ENCODE measurements at places on chromosomes 12 and 14.

DNA sequence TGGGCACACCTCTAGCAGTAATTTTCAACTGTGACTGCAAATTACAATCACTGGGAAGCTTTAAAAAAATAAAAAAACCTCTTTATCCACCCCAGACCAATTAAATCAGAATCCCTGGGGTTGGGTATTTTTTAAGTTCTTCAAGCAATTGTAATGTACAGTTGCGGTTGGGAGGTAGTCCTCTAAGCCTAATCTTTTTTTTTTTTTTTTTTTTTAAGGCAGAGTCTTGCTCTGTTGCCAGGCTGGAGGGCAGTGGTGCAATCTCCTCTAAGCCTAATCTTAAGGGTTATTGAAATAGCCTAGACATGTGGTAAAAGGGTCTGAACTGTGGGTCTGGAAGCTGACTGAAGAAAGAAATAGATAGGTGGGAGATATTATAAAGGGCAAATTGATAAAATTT, 230.5 kb downstream of the AKAP6 start:
- no peak for DNase-seq

DNA sequence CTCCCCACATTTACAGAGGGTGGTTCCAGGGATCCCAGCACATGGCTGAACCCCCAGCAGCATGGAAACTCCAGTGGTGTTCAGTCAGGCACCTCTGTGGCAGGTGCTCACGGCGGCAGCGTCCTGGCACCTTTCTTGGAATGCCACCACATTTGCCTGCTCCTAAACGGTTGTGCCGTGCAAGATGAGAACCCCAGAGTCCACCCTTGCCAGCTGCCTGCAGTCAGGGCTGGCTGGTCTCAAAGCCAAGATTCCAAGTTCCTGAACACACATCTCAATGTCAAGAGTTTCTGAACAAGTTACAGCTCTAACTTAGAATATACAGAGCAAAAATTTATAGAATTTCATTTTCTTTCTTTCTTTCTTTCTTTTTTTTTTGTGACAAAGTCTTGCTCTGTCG, 38.7 kb downstream of the DDX51 start:
- DNase-seq = no peak

- no peak for DNase-seq
Measured at GRCh38 chr14:76911473-76911872, 85.3 kb downstream of the LRRC74A start.

GRCh38 chr14:22837750-22838538, 1.6 kb downstream of the MMP14 start:
- DNase-seq = no peak

DNA sequence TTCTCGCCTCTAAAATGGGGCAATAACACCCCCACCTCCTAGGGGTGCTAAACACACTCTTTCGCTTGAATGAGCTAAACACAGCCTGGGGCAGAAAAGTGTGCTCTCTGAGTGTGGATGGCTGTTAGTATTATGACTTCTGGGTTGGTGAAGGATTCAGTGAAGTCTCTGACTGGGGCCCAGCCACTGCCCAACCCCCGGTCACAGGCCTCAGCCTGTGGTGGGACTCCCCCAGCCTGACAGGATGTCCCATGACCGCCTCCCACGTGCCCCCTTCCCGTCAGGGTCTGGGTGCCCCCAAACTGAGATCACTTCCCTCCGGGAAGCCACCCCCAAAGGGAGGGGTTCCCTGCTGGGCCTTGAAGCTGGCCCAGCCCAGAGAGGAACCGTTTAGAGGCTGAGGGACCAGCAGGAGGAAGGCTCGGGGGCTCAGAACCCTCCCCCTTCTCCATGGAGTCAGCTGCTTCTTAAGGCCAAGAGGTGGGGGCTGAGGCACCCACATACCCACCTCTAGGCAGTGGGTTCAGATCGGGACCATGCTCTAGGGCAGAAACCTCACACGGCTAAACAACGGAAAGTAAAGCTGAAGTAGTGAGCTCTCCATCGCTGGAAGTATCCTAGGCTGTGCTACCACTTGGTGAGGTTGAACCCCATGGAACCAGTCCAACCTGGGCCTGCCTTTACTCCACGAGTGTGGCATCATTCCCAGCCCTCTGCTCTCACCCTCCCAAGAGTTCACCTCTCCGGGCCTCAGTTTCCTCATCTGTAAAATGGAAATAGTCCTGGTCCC, 13.8 kb downstream of the DTX1 start:
- DNase-seq = no peak

DNA sequence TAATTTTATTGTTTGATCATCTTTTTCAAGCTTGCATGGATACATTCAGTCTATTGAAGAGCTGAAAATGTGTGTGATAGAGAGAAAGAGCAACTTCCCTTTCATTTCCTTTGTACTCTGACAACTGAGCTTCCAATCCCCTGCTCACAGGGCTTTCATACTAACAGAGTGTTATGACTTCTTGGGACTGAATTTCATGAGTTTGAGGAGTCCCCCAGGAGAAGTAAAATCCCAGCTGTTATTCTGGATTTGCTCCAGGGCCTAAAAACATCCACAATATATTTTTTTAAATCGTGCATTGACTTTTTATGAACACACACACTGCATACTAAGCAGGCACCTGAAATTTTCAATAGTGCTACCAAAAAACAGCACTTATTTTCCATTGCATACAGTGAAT, 195.8 kb upstream of the CAND1 start:
- DNase-seq = no peak

GRCh38 chr14:64549791-64550620, at the start of gene PPP1R36:
Gene PPP1R36 (plus strand): TSS chr14:64549961. CDS start chr14:64549998, 37 bp downstream.
- no peak for DNase-seq

- peak; percentile 64 for DNase-seq
Measured at GRCh38 chr12:93572712-93573551, 457 bp downstream of the SOCS2 start.

- DNase-seq = no peak
Measured at GRCh38 chr12:52805000-52805399, 8.9 kb downstream of the KRT4 start.

DNA sequence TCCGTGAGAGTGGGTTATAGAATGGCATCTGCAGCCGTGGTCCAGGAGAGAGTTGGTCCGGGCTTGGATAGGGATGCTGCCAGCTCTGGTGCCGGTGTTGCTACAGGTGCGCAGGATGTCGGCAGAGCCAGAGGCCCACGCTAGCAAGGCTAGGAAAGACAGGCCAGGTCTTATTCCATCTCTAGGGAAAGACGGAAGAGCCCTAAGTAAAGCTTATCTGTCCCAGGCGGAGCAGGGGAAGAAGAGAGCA, 485 bp upstream of the PSME1 start:
- DNase-seq = no peak

GRCh38 chr12:19757317-19757877, 318.1 kb downstream of the AEBP2 start:
- DNase-seq = peak; percentile 69

GRCh38 chr14:69152902-69153151, at the start of gene DCAF5:
Gene DCAF5 (minus strand): TSS chr14:69153119. CDS start chr14:69152978, 141 bp downstream.
- no peak for DNase-seq

DNA sequence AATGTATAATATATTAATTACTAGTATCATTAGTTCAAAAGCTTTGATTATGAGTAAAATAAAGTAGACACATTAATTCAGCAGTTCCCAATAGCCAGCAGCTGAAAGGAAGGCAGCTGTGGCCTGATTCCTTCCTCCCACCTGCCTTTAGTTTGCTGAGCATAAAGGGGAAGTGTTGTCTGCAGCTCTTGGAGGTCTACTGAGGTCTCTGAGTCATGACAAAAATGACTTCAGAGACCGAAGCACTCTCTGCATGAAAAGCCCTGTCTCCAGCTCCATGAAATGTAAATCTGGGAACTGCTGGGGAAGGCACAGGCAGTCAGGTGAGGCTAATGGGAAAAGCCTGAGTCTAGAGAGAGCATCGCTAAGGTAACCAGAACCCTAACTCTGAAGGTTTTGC, 165.4 kb downstream of the NRXN3 start:
- peak; percentile 41 for DNase-seq

DNA sequence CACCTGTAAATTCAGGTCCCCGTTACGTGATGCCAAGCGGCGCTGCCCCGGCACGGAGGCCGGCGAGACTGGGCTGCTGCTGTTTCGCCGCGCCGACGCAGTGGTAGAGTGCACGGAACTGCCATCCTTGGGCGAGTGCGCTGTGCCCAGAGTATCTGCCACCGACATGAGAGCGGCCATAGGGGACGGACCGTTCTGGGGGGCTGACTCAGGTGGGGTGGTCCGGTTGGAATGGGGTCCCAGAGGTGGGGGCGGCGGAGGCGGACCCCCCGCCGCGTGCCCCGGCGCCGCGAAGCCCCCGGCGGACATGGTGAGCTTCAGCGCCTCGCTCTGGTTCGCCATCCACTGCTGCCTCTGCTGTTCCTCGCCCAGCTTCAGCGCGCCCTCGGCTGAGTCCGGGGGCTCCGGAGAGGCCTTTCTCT, 2.8 kb downstream of the IRF2BPL start:
- DNase-seq = no peak

DNA sequence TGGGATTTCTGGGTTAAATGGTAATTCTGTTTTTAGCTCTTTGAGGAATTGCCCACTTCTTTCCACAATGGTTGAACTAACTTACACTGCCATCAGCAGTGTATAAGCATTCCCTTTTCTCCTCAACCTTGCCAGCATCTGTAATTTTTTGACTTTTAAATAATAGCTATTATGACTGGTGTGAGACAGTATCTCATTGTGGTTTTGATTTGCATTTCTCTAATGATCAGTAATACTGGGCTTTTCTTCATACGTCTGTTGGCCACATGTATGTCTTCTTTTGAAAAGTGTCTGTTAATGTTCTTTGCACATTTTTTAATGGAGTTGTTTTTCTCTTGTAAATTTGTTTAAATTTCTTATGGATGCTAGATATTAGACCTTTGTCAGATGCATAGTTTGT, 323.7 kb downstream of the CCDC91 start:
- no peak for DNase-seq

DNA sequence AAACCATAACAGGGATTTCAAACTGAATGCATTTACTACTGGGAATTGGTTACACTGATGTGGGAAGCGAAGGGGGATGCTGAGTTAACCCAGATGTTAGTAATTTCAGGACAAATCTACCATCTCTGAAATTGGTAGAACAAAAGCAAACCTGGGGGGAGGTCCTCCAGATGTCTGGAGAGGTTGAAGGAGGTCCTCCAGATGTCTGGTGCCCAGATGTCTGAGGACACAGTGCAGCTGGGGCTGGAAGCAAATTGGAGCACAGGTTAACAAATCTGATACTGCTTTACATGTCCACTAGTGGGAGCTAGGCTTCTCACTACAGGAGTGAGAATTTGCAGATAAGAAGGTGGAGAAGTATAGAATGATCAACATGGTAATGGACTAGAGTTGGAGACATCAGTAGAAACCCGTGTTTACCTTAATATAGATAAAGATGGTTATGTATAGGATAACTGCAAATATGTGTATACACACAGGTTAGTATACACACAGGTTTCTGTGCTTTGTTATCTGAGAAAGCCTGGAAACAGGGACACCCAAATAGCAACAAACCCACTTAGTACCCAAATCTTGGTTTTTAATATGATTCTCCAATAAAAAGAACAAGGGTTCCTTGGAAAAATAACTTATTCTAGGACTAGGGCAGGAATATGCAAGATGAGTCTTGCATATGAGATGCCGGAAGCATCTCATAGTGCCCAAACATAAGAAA, 162.5 kb downstream of the C12orf50 start:
- DNase-seq = peak; percentile 42

- no peak for DNase-seq
Measured at GRCh38 chr14:50086321-50086711, 30.1 kb downstream of the VCPKMT start.

GRCh38 chr14:47678993-47679392, 3.6 kb upstream of the MDGA2 start:
- no peak for DNase-seq

GRCh38 chr12:123038966-123039365, 58.5 kb downstream of the ARL6IP4 start:
- DNase-seq = no peak

- DNase-seq = no peak
Measured at GRCh38 chr12:92080911-92081285, 64.7 kb downstream of the BTG1 start.

DNA sequence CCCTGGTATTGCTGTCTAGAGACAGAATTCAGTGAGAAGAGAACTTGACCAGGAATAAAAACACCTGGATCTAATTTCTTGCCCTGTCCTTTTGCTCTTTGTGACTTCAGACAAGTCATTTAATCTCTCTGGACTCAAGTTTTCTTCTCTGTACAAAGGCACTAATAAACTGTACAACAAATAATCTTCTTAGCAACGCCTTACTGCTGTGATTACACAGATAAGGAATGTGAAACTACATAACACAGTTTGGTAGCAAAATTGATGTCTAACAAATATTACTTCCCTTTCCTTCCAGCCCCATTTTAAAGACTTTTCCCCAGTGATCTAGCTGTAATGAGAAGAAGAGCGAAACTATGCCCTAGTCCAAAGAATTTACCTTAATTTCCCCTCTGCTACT, 69.3 kb downstream of the BCAT1 start:
- peak; percentile 15 for DNase-seq

GRCh38 chr12:5332551-5332950, 99.4 kb upstream of the NTF3 start:
- DNase-seq = no peak

DNA sequence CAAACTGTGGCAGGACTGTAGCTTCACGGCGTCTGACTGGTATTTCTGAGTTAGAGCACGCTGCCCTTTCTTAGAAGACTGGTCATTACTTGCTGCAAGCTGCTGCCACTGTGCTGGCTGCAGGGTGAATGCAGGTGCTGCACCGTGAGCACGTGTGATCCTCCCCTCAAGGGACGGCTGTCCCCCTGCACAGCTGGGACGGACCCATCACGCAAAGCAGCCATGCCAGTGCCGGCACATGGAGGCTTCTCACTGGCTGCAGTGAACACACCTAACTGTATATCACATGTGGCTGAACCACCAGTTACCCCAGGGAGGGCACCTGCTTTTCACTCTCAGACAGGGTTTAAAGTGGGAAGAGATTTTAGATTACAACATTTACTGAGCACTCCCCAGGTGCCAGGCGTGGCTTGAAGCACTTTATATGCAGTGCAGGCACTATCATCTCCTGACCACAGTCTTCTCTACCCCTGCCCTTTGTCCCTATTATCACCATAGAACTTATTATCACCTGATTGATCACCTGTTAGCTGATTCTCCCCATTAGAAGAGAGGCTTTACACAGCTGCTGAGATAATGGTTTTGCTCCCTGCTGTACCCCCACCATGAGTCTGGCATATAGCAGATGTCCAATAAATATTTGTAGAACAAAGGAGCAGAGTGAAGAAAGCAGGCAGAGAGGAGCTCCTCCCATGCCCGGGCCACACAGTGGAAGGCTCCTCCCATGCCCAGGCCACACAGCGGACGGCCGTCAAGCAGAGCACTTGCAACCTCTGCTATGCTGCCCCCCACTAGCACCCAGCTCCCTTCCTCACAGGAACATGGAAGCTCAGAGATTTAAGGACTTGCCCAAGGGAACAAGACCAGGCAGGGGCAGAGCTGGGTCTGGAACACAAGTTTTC, 25.9 kb downstream of the SLC25A47 start:
- no peak for DNase-seq

GRCh38 chr12:15956413-15957185, 45.5 kb downstream of the DERA start:
- no peak for DNase-seq

- DNase-seq = no peak
Measured at GRCh38 chr14:103123634-103124500, 606 bp downstream of the TNFAIP2 start.

- DNase-seq = no peak
Measured at GRCh38 chr14:29822430-29822709, 105.3 kb downstream of the PRKD1 start.

Measured in OCI-M1 (cell line).